Activated CD4-positive, alpha-beta T cell treated with anti-CD3 and anti-CD28 coated beads, Interleukin-2, amount 10 ng/mL, durations not matched to agents 24 days and 14 days (primary cell): ENCODE measurements at places on chromosomes 11 and 22. TPM values are rescaled to one million over a fixed set of nuclear protein-coding genes. Genes with fewer than 3 reads are reported as not detected.

Gene LRRC56
- 2.1 and 2.3 TPM in 2 replicates for total RNA-seq

Gene TMEM191B
- not detected in 2 replicates for total RNA-seq

Gene KDELR3
- 1.1 and 1.3 TPM in 2 replicates for total RNA-seq

Gene ALDH3B2
- not detected in 2 replicates for total RNA-seq

Gene HEPN1
- not detected in 2 replicates for total RNA-seq

Gene SYCE3
- 0.69 TPM in 1 of 2 replicates, not detected in the other for total RNA-seq

Gene NECTIN1
- 3.1 and 5.7 TPM in 2 replicates for total RNA-seq

DNA sequence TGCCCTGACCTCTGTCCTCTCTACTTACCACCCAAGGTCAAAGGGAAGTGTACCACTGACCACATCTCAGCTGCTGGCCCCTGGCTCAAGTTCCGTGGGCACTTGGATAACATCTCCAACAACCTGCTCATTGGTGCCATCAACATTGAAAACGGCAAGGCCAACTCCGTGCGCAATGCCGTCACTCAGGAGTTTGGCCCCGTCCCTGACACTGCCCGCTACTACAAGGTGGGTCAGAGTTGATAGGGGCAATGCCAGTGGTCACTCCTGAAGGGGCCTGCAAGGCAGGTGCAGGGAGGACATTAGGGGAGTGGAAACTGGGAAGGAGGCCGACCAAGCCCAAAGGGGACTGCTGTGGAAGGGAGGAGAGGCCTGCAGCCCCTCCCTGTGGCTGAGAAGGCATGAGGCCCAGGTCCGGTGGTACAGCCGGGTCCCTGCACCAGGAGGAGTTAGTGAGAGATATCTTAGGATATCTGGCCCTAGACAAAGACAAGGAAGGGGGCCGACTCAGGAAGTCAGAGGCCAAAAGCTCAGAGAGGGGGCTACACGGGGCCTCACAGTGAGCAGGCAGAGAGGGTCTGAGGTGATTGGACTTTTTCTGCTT lies 17.9 kb downstream of the POLR3H start:
- H3K27me3 ChIP-seq, result no peaks in the 10 kb centered on the region
- H3K27ac ChIP-seq, result peak overlapping the region; percentile 37
- no peak for DNase-seq
- peaks cover 10% of the 10 kb centered on the region for H3K4me1 ChIP-seq
- H3K36me3 ChIP-seq, result peaks cover 35% of the 10 kb centered on the region

DNA sequence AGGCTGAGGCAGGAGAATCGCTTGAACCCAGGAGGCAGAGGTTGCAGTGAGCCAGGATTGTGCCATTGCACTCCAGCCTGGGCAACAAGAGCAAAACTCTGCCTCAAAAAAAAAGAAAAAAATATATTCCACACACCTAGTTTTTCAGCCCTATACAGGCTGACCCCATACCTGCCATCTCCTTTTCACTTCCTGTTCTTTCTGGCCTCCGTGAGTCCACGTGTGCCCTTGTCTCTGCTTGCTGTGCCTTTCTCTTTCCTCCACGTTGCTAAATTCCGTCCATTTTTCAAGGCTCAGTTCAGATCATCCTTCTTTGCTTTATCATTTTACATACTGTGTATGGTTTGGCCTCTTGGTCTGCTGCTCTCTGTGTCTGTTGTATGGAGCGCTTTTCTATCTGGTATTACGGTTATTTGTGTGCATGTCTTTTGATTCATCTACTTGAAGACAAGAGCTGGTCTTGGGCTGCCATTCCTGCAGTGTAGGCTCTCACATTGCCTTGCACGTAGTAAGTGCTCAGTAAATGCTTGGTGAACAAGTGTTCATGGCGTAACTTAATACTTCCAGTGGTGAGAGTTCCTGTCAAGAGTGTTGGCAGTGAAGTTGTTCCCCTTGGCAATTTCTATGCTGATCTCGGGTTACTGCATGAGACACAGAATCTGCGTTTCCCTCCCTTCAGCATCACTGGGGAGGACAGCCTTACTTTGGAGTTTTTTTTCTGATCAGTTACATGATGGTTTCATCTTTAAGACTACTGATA lies 57.5 kb downstream of the PTPRJ start:
- H3K4me3 ChIP-seq, result no peak overlapping the region
- H3K36me3 ChIP-seq, result peaks cover 40% of the 10 kb centered on the region
- no peak for DNase-seq
- peak overlapping the region; percentile 32 for H3K27ac ChIP-seq

- no peaks in the 10 kb centered on the region for H3K4me1 ChIP-seq
- no peak for DNase-seq
- H3K27me3 ChIP-seq, result peaks cover 9% of the 10 kb centered on the region
- H3K4me3 ChIP-seq, result no peak overlapping the region
- no peaks in the 10 kb centered on the region for H3K36me3 ChIP-seq
- H3K27ac ChIP-seq, result no peak overlapping the region
Measured at GRCh38 chr11:123904932-123905331, 3.0 kb downstream of the OR8D4 start.

DNA sequence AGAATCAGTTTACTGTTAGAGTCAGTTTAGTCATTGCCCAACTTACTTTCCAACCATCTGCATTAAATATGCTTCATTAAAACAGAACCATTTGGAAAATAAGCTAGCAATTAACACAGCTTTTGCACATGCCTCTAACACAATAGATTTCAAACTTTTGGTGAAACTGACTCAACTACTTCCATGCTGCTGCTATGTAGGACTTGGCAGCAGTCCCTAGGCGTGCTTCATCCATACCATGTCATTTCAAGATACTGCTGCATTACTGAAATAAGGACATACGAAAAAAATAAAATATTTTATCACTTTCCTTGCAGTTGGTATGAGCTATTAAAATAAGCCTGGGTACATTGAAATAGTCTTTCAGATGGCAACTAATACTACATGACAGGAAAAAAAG lies 65.5 kb upstream of the SOX6 start:
- no peaks in the 10 kb centered on the region for H3K4me1 ChIP-seq
- no peak overlapping the region for H3K27ac ChIP-seq
- DNase-seq, result no peak

DNA sequence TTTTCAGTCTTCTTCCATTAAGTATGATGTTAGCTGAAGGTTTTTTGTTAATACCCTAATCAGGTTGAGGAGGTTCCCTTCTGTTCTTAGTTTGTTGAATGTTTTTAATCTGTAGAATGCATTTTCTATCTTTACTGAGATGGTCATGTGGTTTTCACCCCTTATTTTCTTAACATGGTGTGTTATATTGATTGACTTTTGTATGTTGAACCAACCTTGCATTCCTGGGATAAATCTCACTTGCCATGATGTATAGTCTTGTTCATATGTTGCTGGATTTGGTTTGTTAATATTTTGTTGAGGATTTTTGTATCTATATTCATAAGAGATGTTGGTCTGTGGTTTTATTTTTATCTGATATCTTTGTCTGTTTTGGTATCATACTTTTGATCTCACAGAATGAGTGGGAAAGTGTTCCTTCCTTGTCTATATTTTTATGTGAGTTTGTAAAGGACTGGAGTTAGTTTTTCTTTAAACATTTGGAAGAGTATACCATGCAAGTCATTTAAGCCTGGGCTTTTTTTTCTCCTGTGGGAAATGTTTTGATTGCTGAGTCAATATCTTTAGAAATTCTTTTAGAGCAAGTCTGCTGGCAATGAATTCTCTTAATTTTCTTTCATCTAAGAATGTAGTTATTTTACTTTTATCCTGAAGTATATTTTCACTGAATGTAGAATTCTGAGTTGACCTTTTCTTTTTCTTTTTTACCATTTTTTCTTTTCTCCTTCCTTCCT lies 5.5 kb upstream of the P4HA3 start:
- no peak overlapping the region for H3K27ac ChIP-seq
- H3K36me3 ChIP-seq, result peaks cover 3% of the 10 kb centered on the region
- H3K27me3 ChIP-seq, result peaks cover 24% of the 10 kb centered on the region

- DNase-seq, result peak; percentile 59
- H3K4me3 ChIP-seq, result peak overlapping the region; percentile 93
- H3K27ac ChIP-seq, result peak overlapping the region; percentile 99
- H3K36me3 ChIP-seq, result peaks cover 25% of the 10 kb centered on the region
- H3K4me1 ChIP-seq, result peaks cover 56% of the 10 kb centered on the region
- no peaks in the 10 kb centered on the region for H3K27me3 ChIP-seq
Measured at GRCh38 chr11:128524172-128524571, 63.2 kb downstream of the ETS1 start.

- H3K27me3 ChIP-seq, result no peaks in the 10 kb centered on the region
- no peak overlapping the region for H3K4me3 ChIP-seq
- H3K36me3 ChIP-seq, result no peaks in the 10 kb centered on the region
- H3K27ac ChIP-seq, result no peak overlapping the region
- no peak for DNase-seq
- H3K4me1 ChIP-seq, result no peaks in the 10 kb centered on the region
Measured at GRCh38 chr11:116070520-116070919, 566.3 kb upstream of the CADM1 start.

- H3K4me1 ChIP-seq, result peaks cover 12% of the 10 kb centered on the region
- H3K36me3 ChIP-seq, result peaks cover 15% of the 10 kb centered on the region
- H3K27ac ChIP-seq, result no peak overlapping the region
- no peak for DNase-seq
- no peak overlapping the region for H3K4me3 ChIP-seq
Measured at GRCh38 chr11:34910817-34911216, 5.4 kb downstream of the APIP start.

GRCh38 chr11:57109331-57109730 lies 72.4 kb upstream of the LRRC55 start:
- H3K4me1 ChIP-seq, result no peaks in the 10 kb centered on the region
- H3K27ac ChIP-seq, result no peak overlapping the region
- no peak overlapping the region for H3K4me3 ChIP-seq
- no peak for DNase-seq
- no peaks in the 10 kb centered on the region for H3K27me3 ChIP-seq

DNA sequence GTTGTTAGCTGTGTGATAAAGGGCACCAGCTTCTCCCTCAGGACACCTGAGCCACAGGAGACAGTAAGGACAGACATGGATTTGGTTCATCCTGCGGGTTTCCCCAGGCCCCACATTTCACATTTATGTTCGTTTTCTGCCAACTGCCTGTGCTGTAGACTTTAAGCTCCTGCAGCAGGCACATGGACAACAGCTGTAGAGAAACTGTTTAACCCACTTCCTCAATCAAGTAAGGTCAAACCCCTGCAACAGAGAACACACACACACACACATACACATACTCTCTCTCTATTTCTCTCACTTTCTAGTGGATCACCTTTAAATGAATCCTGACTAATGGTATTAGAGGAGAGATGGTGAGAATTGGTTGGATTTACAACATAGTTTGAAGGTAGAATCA lies 90.7 kb downstream of the C11orf87 start:
- no peaks in the 10 kb centered on the region for H3K36me3 ChIP-seq
- H3K4me3 ChIP-seq, result no peak overlapping the region
- DNase-seq, result no peak
- H3K4me1 ChIP-seq, result no peaks in the 10 kb centered on the region

DNA sequence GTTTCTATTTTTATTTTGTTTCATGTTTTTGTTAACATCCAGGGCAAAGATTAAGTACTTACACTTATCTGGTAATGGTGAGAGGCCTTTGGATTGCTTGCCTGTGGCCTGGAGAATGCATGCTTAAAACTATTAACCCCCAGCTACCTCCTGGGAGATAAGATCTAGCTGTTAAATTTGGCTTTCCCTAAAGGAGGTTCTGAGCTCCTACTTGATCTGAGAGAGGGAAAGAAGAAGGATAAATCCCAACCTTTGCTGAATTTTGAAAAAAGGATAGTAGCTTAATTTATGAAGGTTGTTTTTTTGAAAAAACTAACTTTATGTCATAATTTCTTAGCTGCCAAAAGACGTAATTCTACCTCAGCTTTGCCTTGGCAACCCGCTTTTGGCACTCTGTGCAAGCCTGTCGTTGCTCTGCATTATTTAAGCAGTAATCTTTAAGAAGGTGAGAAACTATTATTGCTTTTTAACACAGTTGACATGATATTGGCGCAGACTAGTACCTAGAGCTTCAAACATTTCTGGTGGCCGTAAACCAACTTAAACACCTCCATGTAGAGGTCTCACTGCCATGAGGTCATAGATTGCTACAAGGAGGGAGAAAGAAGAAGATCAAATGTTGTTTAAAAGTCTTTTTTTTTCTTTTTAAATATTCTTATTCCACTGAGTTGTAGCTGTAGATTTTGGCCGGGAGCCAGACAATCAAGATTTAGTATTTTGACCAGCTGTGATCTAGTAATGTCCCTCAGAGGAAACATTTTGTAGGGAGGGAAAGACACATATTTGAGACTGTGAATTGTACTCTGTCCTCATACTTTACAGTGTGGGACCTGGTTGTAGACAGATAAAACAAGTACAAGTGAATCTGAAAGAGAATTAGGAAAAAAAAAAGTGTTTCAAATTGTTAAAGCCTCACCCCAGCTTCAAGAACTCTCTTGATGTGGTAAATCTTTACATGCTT lies 74.4 kb downstream of the WNT11 start:
- no peak overlapping the region for H3K27ac ChIP-seq
- no peak for DNase-seq
- peaks cover 5% of the 10 kb centered on the region for H3K27me3 ChIP-seq
- H3K4me1 ChIP-seq, result peaks cover 10% of the 10 kb centered on the region
- H3K4me3 ChIP-seq, result no peak overlapping the region

GRCh38 chr11:104946907-104947306 lies 21.5 kb downstream of the CASP4 start:
- peak; percentile 80 for DNase-seq
- H3K4me3 ChIP-seq, result no peak overlapping the region
- H3K27me3 ChIP-seq, result no peaks in the 10 kb centered on the region
- peaks cover 87% of the 10 kb centered on the region for H3K36me3 ChIP-seq
- H3K4me1 ChIP-seq, result peaks cover 8% of the 10 kb centered on the region
- no peak overlapping the region for H3K27ac ChIP-seq

GRCh38 chr22:50184902-50185374 lies 775 bp upstream of the TRABD start:
- H3K27ac ChIP-seq, result no peak overlapping the region
- peaks cover 18% of the 10 kb centered on the region for H3K4me1 ChIP-seq
- peak overlapping the region; percentile 84 for H3K4me3 ChIP-seq
- H3K27me3 ChIP-seq, result peaks cover 2% of the 10 kb centered on the region

- H3K36me3 ChIP-seq, result no peaks in the 10 kb centered on the region
- H3K4me3 ChIP-seq, result peak overlapping the region; percentile 86
- peak overlapping the region; percentile 45 for H3K27ac ChIP-seq
- peak; percentile 80 for DNase-seq
- peaks cover 10% of the 10 kb centered on the region for H3K4me1 ChIP-seq
- peaks cover 14% of the 10 kb centered on the region for H3K27me3 ChIP-seq
Measured at GRCh38 chr11:63915961-63916836, 765 bp downstream of the RCOR2 start.

DNA sequence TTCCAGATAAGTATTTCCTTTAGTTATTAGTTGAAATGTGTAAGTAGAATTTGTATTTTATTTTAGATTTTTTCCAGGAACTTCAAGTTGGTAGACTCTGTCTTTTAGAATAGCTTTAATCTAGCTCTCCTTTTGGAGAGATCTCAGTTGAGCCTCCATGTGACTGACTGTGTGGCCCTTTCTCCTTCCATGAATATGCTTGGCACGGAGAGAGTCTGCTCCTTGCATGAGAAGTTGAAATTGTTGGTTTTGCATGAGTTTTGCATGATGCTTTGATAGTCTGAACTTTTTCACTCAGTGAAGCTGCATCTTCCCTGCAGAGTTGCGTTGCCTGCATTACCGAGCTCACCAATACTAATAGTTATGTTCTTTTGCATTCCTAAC lies 32.8 kb upstream of the CTTN start:
- H3K4me1 ChIP-seq, result peaks cover 25% of the 10 kb centered on the region
- H3K27me3 ChIP-seq, result no peaks in the 10 kb centered on the region
- peak overlapping the region; percentile 79 for H3K4me3 ChIP-seq
- peaks cover 50% of the 10 kb centered on the region for H3K36me3 ChIP-seq
- H3K27ac ChIP-seq, result peak overlapping the region; percentile 97
